ENCODE measurements at places on chromosomes 5 and 9.

- DNase-seq, result no peak
Observed at GRCh38 chr5:173705512-173706044, 89.1 kb upstream of the BOD1 start.

DNA sequence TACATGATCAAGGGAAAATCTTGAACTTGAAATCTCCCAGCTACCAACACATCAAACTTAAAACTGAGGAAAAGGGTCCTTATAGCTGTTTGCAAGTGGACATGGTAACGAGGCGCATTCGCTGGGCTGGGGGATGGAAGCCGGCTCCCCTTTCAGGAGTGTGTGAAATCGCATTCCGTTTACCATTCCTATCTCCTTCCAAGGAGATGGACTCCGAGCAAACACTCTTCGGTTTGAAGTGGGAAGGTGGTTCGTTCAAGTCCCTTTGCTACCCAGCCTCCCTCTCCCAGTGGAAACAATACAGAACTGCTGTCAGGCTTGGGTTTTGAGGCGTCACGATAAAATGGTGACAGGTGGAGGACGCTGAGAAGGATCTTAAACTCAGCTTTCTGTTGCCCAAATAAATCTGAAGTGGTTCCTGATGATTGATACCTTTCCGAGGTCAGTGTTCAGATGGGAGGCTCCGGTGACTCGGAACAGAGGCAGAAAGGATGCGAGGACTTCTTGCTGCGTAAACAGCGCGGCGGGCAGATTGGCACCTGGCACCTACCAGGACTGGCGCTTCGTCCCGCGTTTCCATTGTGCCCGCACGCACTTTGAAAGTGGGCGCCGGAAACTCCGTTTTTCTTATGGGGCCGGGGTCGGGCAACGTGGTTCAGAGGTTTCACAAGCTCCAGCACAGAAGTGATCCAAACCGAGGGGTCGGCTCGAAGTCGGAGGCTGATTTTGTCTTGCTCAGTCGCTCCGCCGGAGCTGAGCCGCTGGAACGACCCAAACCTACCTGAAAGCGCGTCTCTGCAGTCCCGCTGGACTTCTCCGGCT lies 7.0 kb downstream of the MSX2 start:
- no peak for DNase-seq

- DNase-seq, result no peak
Observed at GRCh38 chr5:58921159-58921558, 338.3 kb downstream of the RAB3C start.

- no peak for DNase-seq
Observed at GRCh38 chr5:133873449-133873848, 95.0 kb downstream of the C5orf15 start.

- no peak for DNase-seq
Observed at GRCh38 chr5:76376148-76376865, 26.8 kb upstream of the IQGAP2 start.

DNA sequence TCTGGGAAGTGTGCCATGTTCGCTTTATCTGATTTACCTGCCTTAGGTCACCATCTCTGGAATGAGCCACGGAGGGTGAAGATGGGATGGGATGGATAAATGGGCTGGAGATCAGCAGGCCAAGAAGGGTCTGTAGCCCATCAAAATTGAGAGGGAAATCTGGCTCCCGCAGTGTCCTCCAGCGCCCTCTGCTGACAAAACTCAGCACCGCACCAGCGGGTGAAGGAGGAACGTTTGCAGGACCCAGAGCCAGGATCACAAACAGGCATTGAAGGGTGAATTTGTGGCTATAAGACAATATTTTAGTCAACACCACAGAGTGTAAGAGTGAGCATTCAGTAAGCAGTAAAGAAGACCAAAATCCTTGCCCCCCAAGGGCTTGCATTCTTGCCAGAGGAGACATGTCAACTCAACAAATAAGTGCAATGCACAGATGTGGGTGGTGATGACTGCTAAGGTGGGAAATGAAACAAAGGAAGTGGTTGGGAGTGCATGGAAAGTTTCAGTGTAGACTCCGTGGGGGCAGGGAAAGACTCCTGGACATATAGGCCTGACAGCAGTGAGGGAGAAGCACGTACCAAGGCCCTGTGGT lies 124.4 kb downstream of the TENT4A start:
- no peak for DNase-seq

DNA sequence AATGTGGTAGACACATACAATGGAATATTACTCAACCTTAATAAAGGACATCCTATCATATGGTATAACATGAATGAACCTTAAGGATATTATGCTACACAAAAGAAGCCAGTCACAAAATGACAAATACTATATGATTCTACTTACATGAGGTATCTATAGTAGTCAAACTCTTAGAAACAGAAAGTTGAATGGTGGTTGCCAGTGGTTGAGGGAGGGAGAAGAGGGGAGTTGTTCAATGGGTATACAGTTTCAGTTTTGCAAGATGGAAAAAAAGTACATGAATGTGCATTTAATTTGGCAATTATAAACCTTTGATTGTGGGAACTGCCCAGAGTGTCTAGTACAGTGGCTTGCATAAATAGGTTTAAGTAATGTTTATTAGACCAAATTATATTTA lies 473.3 kb upstream of the ZNF608 start:
- DNase-seq, result no peak

DNA sequence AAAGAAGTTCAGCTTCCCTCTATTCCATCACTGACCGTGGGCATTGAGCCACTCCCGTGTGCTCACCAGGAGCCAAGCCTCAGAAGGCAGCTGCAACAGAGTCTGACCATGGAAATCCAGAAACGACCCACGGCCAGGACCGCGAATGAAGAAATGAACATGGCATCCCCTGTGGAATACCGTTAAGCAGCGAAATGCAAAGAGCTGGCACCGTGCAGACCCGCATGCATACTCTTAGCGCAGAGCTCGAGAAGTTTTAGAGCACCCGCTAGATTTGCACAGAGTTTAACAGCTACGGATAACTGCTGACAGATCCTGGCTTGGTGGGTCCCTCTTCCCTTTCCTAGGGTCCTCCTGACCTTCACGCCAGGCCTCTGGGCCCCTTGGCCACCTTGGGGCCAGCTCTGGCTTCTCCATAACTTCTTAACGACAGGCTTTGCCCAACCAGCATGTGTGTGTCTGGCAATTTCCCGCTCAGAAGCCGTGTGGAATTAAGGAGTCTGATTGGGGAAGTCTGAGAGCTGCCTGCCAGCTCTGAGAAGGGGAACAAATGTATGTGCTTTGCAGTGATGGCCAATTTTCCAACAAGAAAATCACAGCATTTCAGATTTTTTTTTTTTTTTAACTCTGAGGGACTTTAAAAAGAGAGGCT lies 75.3 kb upstream of the COL5A1 start:
- no peak for DNase-seq

GRCh38 chr5:72353046-72353445 lies 32.9 kb downstream of the PTCD2 start:
- no peak for DNase-seq

Measured in stimulated activated CD8-positive, alpha-beta memory T cell treated with anti-CD3 and anti-CD28 coated beads, Interleukin-7, amount 100 ng/mL, for 24 hours (primary cell).